Mucosa of gallbladder (tissue), 1 donor: ENCODE measurements at places on chromosomes 7 and 10. TPM values are rescaled to one million over a fixed set of nuclear protein-coding genes. Genes with fewer than 3 reads are reported as not detected.

The SHH gene
- total RNA-seq, result 134 TPM

GRCh38 chr7:151013356-151013732 lies 10.9 kb downstream of the ATG9B start:
- no peak for DNase-seq

- no peak for DNase-seq
These were observed 108.6 kb downstream of the ARHGAP22 start for GRCh38 chr10:48496105-48496830.

- DNase-seq, result peak; percentile 10
These were observed at the start of gene KCND2 for GRCh38 chr7:120272701-120273475. KCND2 (plus strand) TSS chr7:120273175.

DNA sequence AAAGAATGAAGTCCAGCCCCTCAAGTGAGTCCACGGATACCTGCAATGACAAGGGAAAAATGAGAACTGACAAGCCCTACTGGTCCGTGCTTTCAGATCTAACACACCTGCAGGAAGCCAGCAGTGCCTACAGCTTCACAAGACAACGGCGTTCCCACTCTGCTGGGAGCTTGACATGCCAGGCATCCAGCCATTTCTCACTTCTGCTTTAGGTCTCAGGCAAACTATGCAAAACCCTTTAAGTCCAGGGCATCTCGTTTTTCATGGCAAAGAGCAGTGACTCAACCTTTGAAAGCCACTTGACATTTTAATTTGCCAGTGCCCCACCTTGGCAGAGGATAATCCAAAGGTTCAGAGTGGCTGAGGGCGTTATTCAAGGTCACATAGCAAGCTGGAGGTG lies 49.1 kb upstream of the GPAM start:
- DNase-seq, result no peak

- DNase-seq, result no peak
These were observed 144.3 kb upstream of the INHBA start for GRCh38 chr7:41847151-41847550.
